Caki2 (cell line): ENCODE measurements at places on chromosomes 4 and X. TPM values are rescaled to one million over a fixed set of nuclear protein-coding genes. Genes with fewer than 3 reads are reported as not detected.
A peak's percentile ranks its signal among the peaks of the same experiment; 100 is the strongest.

DNA sequence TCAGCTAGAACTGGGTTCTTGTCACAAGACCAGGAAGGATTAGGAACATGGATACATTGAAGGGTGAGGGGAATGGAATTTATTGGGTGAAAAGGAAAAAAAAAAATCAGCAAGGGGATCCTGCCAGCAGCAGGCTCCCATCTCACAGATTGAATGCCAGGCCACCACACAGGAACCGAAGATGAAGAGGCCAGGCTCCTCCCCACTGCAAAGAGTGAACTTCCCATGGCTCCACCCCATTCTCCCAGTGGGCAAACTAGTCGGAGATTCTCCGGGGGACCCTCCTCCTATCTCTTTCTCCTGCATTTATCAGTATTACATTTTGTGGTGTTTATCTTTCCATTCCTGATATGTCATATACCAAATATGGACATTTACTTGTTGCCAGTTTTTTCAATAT, 46.0 kb upstream of the MAGED1 start:
- DNase-seq: no peak

GRCh38 chrX:41785685-41786084, 61.7 kb downstream of the GPR82 start:
- DNase-seq: no peak

DNA sequence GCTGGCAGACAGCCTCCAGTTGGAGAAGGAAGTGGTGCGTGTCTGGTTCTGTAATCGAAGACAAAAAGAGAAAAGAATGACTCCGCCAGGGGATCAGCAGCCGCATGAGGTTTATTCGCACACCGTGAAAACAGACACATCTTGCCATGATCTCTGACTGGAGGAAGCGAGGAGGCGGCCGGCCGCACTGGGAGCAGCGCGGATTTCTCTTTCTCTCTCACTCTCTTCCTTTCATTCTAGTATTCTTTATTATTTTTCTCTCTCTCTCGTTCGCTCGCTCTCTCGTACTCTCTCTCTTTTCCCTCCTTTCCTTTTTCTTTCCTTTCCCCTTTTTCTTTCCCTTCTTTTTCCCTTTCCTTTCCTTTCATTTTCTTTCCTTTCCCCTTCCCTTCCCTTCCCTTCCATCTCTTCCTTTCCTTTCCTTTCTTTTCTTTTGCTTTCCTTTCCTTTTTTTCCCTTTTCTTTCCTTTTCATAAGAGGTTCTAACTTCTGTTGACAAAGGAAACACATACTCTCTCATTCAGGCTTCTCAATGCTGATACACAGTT, 1.2 kb downstream of the POU3F4 start:
- no peak for DNase-seq

DNA sequence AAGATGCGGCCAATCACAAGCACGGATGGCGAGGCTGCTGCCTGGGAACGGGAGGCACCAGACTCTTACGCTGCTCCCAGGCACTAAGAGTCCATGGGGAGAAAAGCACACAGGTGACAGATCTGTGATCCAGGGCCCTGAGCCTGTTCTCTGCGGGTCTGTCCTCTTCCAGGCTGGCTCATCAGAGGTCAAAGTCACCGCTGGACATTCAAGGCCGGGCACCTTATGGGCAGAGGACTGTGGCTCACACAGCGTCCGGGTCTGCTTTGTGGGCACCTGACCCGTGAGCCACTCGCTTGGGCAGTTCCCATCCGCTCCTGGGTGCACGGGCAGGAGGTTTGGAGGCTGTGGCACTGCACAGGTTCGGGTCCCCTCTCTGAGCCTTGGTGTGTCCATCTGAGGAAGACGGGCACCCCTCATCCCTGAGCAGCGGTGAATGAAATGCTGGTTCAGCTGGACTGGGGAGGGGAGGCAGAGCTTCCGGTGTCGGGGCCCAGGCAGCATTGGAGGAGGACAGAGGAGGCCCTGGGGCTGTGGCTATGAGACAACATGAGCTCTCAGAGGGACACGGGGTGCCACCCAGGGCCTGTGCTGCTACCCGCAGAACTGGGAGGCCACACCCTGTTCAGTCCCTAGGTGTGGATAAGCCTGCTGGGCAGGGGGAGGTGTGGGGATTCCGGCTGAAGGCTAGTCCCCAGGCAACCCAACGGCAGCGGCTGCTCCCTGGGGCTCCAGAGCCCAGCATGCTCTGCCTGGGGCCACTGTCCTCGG, 61.2 kb upstream of the AFAP1 start:
- no peak for DNase-seq

The CLDN34 gene
- not detected in 2 replicates for total RNA-seq

DNA sequence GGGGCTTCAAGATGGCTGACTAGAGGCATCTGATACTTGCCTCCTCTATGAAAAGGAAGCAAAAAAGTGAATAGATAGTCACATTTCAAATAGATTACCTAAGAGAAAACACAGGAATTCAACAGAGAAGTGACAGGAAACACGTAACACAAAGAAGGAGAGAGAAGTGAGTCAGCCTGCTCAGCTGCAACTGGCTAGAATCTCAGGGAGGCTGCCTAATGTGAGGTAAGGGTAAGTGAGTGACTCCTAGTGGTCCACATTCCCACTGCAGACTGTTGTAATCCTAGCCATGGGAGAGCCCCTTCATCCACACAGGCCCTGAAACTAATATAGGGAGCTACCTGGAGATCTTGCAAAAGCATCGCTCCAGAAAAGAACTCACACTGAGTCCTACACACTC, 179.2 kb downstream of the SLC7A11 start:
- DNase-seq: no peak

- DNase-seq: peak; percentile 74
These were observed 1452.6 kb downstream of the PCDH7 start for GRCh38 chr4:32172761-32173160.

The TTC29 gene
- total RNA-seq: not detected in 2 replicates

The FAM114A1 gene
- total RNA-seq: 63.7 and 79.7 TPM in 2 replicates

The HSFX2 gene
- total RNA-seq: not detected in 2 replicates

The ZNF330 gene
- 15.4 and 29.1 TPM in 2 replicates for total RNA-seq

GRCh38 chr4:26726655-26727387, 133.8 kb upstream of the STIM2 start:
- no peak for DNase-seq

The TMSB15A gene
- not detected in 2 replicates for total RNA-seq

The TEX13D gene
- not detected in 2 replicates for total RNA-seq

The SLC2A9 gene
- 1.2 TPM in 1 of 2 replicates, not detected in the other for total RNA-seq

DNA sequence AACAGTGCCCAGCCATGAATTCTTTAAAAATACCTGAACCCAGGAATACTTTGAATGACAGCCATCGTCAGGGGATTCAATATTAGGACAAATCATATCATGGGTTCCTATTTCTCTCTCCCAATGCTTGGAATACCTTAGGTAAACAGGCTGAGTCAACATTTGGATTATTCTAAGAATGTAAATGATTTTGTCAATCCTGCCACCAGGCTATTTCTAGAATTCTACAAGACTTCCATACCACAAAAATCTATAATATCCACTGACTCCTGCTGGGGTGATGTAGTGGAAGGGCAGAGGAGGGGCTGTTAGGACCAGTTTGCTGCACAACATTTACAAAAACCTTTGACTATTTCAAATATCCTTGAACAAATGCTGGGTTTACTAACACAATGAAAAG, 65.2 kb downstream of the IGFBP7 start:
- DNase-seq: no peak

DNA sequence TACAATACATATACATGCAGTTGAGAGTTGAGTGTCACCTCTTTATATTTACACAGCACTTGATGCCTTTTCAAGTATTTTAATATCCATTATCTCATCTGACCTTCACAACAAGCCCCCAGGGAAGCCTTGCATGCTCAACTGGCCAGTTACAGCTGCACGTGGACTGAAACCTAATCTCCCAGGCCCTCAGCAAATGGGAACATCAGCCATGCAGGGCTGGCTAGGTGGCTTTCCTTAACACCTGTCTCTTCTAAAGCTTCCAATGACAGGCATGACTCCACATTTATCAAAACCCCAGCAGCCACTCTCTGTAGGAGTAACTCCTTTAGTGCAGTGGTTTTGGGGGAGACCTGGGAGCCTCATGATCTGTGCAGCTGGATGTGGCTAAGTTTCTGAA, 56.4 kb downstream of the PHKA2 start:
- DNase-seq: no peak

GRCh38 chr4:138952411-138952810, 63.2 kb upstream of the NOCT start:
- DNase-seq: no peak

The RHOXF2B gene
- total RNA-seq: not detected in 2 replicates
